ENCODE measurements at places on chromosomes 11 and 22. TPM values are rescaled to one million over a fixed set of nuclear protein-coding genes. Genes with fewer than 3 reads are reported as not detected.

DNA sequence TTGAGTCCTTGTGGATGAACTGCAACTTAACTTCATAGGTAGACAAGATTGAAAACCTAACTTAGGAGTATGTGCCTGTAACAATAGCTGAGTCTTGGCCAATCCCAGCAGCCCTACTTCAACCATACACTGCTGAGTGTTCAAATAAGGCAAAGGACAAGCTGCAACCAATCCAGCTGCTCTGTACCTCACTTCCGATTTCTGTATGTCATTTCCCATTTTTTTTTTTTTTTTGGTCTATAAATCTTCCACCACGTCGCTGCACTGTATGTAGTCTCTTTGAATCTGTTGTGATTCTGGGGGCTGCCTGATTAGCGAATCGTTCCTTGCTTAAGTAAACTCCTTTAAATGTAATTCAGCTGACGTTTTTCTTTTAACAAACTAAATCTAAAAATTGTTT, 35.4 kb upstream of the FLI1 start:
- H3K4me1 ChIP-seq = no peaks in the 10 kb centered on the region
- DNase-seq = no peak
- H3K27me3 ChIP-seq = no peaks in the 10 kb centered on the region
- no peak overlapping the region for H3K27ac ChIP-seq

GRCh38 chr11:9951807-9952206, 287.9 kb downstream of the SWAP70 start:
- H3K36me3 ChIP-seq = no peaks in the 10 kb centered on the region
- H3K27me3 ChIP-seq = no peaks in the 10 kb centered on the region
- peak overlapping the region; percentile 50 for H3K27ac ChIP-seq
- DNase-seq = no peak
- H3K4me3 ChIP-seq = no peak overlapping the region

ANKRD42 gene
- 10.3 TPM for total RNA-seq

AGBL2 gene
- total RNA-seq = 2.2 TPM

XKR3 gene
- total RNA-seq = not detected

YPEL4 gene
- total RNA-seq = 2.7 TPM

DNA sequence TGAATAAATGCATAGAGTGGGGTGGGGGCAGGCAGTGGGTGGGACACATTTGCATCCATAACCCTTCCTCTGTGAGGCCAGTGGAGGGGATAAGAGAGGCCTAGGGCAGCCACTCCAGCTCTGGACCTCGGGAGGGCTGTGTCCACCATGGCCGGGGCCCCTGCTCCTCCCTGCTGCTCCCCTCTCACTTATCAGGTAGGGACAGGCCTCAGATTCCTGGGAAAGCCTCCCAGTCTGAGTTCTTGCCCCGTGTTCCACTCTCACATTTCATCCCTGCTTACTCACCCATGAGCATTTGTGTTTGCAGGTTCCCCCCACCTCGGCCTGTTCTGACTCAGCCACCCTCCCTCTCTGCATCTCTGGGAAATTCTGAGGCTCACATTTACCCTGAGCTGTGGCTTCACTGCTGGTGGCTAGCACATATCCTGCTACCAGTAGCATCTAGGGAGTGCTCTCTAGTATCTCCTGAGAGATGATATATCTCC, 128.7 kb upstream of the TOP3B start:
- H3K27ac ChIP-seq = no peak overlapping the region
- H3K4me1 ChIP-seq = no peaks in the 10 kb centered on the region

GRCh38 chr11:94790661-94791180, 22.6 kb downstream of the AMOTL1 start:
- DNase-seq = no peak
- peaks cover 79% of the 10 kb centered on the region for H3K4me1 ChIP-seq
- no peaks in the 10 kb centered on the region for H3K27me3 ChIP-seq
- H3K36me3 ChIP-seq = no peaks in the 10 kb centered on the region
- no peak overlapping the region for H3K4me3 ChIP-seq

TAGLN gene
- 1,935 TPM for total RNA-seq

SCGB1C1 gene
- total RNA-seq = not detected

GRCh38 chr11:56625946-56626345, 11.3 kb upstream of the OR5M1 start:
- no peak overlapping the region for H3K27ac ChIP-seq
- H3K4me3 ChIP-seq = no peak overlapping the region
- no peaks in the 10 kb centered on the region for H3K36me3 ChIP-seq
- H3K27me3 ChIP-seq = no peaks in the 10 kb centered on the region
- DNase-seq = no peak

KMT2A gene
- 72.7 TPM for total RNA-seq

DNA sequence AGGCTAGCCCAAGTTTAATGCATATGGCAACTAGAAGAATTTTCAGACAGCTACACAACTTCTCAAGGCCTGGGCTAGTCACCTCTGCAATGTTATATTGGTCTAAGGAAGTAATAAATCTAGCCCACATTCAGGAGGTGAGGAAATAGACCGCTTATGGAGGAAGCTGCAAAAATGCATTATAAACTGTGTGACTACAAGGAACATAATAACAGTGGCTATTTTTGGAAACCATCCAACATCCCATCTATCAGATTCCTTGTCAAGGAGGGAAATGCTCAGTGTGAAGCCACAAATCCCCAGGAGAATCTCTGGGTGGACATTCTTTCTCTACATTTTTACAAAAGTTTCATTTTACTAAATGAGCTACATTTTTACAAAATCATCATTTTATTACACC, 76.1 kb downstream of the BBOX1 start:
- H3K4me3 ChIP-seq = no peak overlapping the region
- H3K36me3 ChIP-seq = no peaks in the 10 kb centered on the region
- H3K27me3 ChIP-seq = no peaks in the 10 kb centered on the region
- peaks cover 27% of the 10 kb centered on the region for H3K4me1 ChIP-seq
- no peak overlapping the region for H3K27ac ChIP-seq
- no peak for DNase-seq

GRCh38 chr11:47616726-47617416, 22.7 kb upstream of the C1QTNF4 start:
- no peak for DNase-seq
- H3K27me3 ChIP-seq = no peaks in the 10 kb centered on the region
- no peak overlapping the region for H3K27ac ChIP-seq

F2 gene
- not detected for total RNA-seq

DNA sequence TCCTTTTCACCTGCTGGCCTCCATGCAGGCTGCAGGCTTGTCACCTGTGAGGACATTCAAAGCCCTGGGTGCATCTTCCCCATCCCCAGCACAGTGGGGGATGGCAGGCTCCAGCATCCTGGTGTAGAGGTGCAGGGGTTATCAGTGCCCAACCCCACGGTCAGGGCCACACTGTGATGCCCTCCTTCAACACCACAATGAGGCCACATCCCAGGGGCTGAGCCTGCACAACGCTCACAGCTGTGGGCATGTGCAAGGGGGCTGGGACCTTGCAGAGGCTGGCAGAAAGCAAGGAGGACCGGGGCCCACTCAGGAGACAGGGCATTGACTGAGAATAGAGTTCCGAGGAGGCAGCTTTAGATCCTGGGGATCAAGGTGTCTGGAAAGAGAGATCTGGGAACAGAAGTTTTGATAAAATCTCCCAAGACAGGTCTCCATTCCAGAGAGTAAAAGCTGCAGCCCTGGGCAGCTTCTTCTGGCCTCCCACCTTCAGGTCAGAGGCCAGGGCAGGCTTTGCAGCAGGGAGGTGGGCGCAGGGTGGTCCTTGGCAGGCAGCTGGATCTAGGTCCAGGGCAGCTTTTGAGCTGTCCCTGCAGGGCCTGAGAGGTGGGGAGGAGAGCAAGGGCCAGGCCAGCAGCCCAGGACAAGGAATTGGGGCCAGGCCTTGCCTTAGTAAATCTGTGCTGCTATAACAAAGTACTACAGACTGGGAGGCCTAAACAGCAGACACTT, 250.8 kb upstream of the B3GAT1 start:
- H3K36me3 ChIP-seq = no peaks in the 10 kb centered on the region
- no peaks in the 10 kb centered on the region for H3K4me1 ChIP-seq
- H3K27me3 ChIP-seq = no peaks in the 10 kb centered on the region
- peak; percentile 34 for DNase-seq
- no peak overlapping the region for H3K4me3 ChIP-seq

CYP2D6 gene
- total RNA-seq = 1.7 TPM

DEPDC7 gene
- total RNA-seq = 2.5 TPM

PRR14L gene
- total RNA-seq = 37.3 TPM

- no peaks in the 10 kb centered on the region for H3K36me3 ChIP-seq
- H3K27me3 ChIP-seq = no peaks in the 10 kb centered on the region
- H3K4me1 ChIP-seq = no peaks in the 10 kb centered on the region
- no peak overlapping the region for H3K4me3 ChIP-seq
- DNase-seq = no peak
- no peak overlapping the region for H3K27ac ChIP-seq
Measured at GRCh38 chr11:104487046-104487806, 323.3 kb upstream of the PDGFD start.

UBQLN3 gene
- not detected for total RNA-seq

- peaks cover 20% of the 10 kb centered on the region for H3K4me1 ChIP-seq
- DNase-seq = no peak
- H3K27ac ChIP-seq = peak overlapping the region; percentile 19
- no peak overlapping the region for H3K4me3 ChIP-seq
Measured at GRCh38 chr22:23098230-23098705, 27.9 kb downstream of the GNAZ start.

HBB gene
- total RNA-seq = 591 TPM

PHF21B gene
- 2.2 TPM for total RNA-seq

GRCh38 chr22:29332886-29333496, 17.5 kb upstream of the RASL10A start:
- H3K4me3 ChIP-seq = no peak overlapping the region
- no peaks in the 10 kb centered on the region for H3K27me3 ChIP-seq
- peaks cover 13% of the 10 kb centered on the region for H3K4me1 ChIP-seq
- DNase-seq = no peak

All from vagina (tissue), 2 donors.